ENCODE measurements at places on chromosomes 5 and 9. TPM values are rescaled to one million over a fixed set of nuclear protein-coding genes. Genes with fewer than 3 reads are reported as not detected.

DNA sequence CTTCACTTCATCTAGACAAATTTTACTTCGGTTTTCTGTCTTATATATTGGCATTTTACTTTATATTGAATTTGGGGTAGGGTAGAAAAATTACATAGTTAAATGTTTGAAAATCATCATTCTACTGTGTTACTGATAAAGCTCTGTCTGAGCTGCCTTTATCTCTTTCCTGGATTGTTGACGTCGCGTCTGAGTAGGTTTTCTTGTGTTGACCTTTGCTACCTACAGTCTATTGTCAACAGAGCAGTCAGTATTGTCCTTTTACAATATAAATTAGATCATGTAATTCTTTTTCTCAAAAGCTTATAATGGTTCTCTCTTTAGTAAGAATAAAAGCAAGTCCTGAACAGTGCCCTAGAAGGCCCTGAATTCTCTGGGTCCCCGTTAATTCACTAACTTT is 128.2 kb downstream of the HACD4 start:
- no peak for DNase-seq

DNA sequence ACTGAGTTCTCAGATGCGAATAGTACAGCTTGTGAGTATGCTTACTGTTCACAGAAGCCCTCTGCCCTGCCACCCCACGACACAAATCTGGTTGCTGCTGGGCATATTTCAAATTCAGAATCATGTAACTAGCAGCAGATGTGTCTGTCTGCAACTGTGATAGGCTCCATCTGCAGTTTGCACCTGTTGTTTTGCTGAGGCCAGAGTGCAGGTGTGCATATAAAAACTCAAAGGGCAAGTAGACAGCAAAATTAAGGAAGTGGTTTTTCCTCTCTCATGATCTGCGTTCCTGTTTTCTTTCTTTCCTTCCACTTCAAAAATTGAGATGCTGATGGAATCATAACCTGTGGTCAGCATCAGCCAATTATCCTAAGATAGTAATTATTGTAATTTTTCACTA is 1000.5 kb downstream of the PTPRD start:
- no peak for DNase-seq

The TRPM3 gene
- total RNA-seq, result not detected

The PCDHGA2 gene
- not detected for total RNA-seq

The PLAC8L1 gene
- 0.42 TPM for total RNA-seq

The SLCO4C1 gene
- total RNA-seq, result 0.76 TPM

The MYMK gene
- total RNA-seq, result not detected

All from activated CD8-positive, alpha-beta T cell treated with anti-CD3 and anti-CD28 coated beads, Interleukin-2, amount 10 ng/mL, durations not matched to agents 7 days and 5 days (primary cell).